Glomerular endothelial cell (primary cell): ENCODE measurements at places on chromosomes 5 and 9.

GRCh38 chr9:36450110-36450732 is 50.2 kb upstream of the RNF38 start:
- peak; percentile 29 for DNase-seq

DNA sequence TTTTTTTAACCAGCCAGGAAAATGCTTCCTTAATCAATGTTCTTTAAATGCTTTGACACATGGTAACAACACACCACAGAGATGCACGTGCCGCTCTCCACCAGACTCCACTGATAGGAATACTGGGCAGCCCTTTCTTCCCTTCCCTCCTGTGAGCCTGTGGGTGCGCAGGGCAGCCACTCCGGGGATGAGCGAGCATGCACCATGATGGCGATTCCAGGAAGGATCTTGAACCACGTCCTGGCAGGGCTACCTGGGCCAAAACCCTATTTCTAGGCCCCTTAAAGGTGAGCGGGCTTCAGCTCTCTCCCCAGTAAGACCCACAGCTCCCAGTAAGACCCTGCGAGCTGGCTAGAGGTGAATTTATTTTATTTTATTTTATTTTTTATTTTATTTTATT is 128.2 kb downstream of the MVB12B start:
- no peak for DNase-seq

- DNase-seq, result no peak
Observed at GRCh38 chr5:119019949-119020348, 31.6 kb upstream of the DTWD2 start.

DNA sequence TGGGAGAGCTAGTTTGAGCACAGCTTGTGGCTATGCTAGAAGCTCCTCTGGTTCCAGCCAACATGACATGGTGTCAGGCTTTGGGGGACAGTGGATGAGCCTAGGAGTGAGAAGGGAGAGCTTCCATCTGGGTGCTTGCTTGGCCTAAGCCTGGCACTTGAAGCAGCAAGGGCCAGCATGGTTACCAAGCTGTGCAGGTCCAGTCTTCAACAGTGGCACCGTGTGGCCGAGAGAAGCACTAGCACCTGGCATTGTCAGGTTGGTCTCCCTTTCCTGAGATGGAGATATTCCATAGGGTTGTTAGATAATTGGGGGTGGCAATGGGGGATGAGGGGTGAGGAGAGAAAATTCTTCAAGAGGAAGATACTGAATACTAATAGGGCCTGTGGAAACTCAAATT is 261.9 kb downstream of the PBX3 start:
- DNase-seq, result no peak

DNA sequence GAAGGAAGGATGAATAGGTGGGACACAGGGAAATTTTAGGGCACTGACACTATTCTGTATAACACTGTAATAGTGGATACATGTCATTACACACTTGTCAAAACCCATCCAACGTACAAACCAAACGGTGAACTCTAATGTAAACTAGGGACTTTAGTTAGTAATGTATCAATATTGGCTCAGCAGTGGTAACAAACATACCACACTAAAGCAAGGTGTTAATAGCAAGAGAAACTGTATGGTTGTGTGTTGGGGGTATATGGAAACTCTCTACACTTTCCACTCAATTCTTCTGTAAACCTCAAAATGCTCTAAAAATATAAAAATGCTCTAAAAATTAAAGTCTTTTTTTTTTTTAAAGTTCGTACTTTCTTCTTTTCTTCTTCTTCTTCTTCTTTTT is 293.1 kb upstream of the PANK3 start:
- no peak for DNase-seq

GRCh38 chr5:80569086-80569960 is 757 bp downstream of the ANKRD34B start:
- DNase-seq, result no peak

DNA sequence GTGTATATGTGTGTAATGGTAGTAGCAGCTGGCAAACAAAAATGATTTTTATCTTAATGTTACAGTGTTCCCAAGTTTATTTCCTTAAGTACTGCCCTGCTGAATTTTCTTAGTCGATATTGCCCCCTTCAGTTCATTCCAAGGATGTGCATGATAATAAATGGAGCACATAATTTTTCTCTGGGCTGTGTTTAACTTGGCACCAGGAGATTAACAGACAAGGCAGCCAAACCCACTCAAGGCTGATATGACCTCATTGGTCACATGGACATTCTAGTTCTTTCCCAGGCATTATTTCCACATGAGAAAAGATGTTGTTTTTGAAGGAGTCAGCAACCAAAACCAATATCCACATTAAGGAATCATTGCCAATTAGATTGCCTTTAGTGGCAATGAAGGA is 61.8 kb downstream of the COX7C start:
- DNase-seq, result peak; percentile 22
